Activated naive CD8-positive, alpha-beta T cell treated with anti-CD3 and anti-CD28 coated beads, Interleukin-2, amount 10 ng/mL, durations not matched to agents 7 days and 5 days (primary cell): ENCODE measurements at places on chromosomes 7 and 10. TPM values are rescaled to one million over a fixed set of nuclear protein-coding genes. Genes with fewer than 3 reads are reported as not detected.

The FAM25G gene
- not detected for total RNA-seq

The FGL2 gene
- 10.7 TPM for total RNA-seq

The UMAD1 gene
- total RNA-seq, result 14.4 TPM

The ADCY1 gene
- total RNA-seq, result 0.14 TPM

GRCh38 chr7:31110331-31111108, 58.4 kb downstream of the ADCYAP1R1 start:
- DNase-seq, result no peak

The PIP4K2A gene
- total RNA-seq, result 179 TPM

GRCh38 chr10:16105082-16105481, 244.8 kb upstream of the MINDY3 start:
- no peak for DNase-seq
